ENCODE measurements at places on chromosomes 12 and 14.

- DNase-seq = no peak
These were observed 568.7 kb downstream of the RPS29 start for GRCh38 chr14:49017447-49017846.

DNA sequence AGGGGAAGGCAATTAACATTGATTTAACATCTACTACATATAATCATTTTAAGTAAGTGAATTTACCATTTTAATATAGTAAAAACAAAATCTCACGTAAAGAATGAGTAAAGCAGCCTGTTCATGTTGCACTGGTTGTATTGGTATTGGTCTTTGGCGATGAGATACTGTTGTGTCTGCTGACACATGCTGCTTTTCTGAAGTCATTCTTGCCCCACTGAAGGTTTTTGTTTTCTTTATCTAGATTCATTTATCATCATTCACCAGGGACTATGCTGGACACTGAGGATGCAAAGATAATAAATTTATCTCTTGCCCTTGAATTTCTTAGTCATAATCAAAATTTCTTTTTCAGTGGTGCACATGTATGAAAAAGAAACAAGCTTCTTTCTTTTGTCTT lies 246.2 kb upstream of the NPAS3 start:
- DNase-seq = no peak

- no peak for DNase-seq
These were observed 3.3 kb upstream of the NTF3 start for GRCh38 chr12:5428332-5429221.

GRCh38 chr14:27587103-27587502 lies 989.3 kb upstream of the NOVA1 start:
- DNase-seq = no peak

- no peak for DNase-seq
These were observed 1.4 kb upstream of the HSP90AA1 start for GRCh38 chr14:102088012-102088792.

- DNase-seq = no peak
These were observed 5.5 kb upstream of the KRT8 start for GRCh38 chr12:52910248-52910883.

DNA sequence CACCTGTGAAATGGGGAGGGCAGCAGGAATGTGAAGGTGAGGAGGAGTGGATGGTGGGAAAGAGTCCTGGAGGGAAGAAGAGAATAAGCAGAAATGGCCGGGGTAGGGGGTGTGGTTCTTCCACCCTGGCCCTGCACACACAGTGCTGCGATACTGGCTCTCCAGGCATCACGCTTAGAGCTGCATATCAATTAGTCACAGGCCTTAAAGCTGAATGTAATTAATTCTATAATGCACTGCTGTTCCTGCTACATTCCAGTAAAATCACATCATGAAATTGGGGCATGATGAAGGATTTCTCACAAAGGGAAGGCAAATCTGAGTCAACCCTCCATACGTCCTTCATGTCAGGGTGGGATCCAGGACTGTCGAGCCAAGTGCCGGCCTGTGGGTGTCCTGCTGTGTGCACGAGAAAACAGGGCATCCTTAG lies 566.1 kb downstream of the BCL11B start:
- no peak for DNase-seq

DNA sequence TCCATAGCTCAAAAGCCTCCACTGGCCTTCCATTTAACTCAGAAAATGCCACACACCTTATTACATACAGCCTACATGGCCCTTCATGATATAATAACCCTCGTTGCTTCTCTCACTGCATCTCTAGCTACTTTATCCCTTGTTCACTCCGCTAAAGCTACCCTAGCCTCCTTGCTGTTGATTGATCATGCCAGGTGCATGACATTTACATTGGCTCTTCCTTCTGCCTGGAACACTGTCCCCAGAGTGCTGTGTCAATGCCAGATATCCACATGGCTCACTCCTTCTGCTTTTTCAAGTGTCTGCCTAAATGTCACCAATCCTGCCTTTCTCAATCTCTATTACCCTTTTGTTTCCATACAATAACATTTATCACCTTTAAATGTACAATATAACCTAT lies 58.3 kb downstream of the CAND1 start:
- no peak for DNase-seq

GRCh38 chr14:76034566-76034965 lies 49.0 kb downstream of the IFT43 start:
- DNase-seq = no peak

DNA sequence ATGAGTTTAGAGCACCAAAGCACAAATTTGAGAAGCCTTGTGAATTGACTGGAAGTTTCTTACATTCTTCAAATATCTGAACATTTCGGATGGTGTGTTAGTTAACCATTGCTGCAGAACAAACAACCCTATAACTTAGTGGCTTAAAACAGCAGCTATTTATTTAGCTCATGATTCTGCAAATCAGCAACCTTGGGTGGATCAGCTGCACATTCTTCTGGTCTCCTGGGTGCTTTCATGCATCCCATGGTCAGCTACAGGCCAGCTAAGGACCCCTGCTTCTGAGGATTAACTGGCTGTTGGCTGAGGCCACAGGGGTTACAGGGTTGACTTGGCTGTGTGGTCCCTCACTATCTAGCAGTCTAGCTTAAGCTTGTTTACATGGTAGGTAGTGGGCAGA lies 114.0 kb upstream of the HIF1A start:
- DNase-seq = no peak

GRCh38 chr12:84913129-84913515 lies 523 bp upstream of the SLC6A15 start:
- no peak for DNase-seq

DNA sequence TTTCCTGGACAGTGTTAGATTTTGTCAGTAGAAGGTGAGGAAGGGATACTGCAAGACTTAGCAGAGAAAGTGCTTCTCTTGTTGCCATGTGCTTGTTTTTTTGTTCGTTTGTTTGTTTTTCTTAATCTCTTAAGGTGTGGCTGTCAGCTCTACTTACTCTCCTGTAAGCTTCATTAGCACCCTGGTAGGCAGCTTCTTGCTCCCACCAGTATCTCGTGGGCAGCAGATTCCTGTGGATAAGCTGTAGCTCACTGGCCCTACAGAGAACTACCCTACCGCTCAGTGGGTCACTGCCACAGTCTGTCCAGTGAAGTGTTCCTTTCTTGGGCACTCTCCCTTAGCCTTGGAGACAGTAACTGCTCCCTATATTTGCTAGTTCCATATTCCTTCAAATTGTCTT lies 30.1 kb downstream of the VRK1 start:
- no peak for DNase-seq

- no peak for DNase-seq
These were observed 233.2 kb upstream of the BTG1 start for GRCh38 chr12:92378682-92379479.

DNA sequence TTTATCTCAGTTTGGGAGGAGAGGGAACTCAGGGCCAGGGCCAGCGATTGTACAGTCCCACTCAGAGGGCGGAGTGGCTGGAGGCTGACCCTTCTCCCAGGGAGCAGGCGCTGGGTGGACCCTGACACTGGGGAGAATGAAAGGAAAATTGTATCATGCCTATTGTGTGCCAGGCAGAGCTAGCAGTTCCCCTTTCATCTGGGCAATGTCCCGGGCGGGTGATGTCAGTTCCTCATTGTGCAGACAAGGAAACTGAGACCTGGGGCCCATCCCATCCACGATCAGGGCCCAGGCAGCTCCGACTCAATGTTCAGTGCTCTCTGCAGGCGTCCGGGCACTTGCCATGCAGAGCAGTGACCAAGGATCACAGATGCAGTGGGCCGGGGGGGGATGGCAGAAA lies 101.9 kb upstream of the RTL1 start:
- no peak for DNase-seq

GRCh38 chr14:87045246-87045645 lies 947.7 kb downstream of the GALC start:
- DNase-seq = no peak

- no peak for DNase-seq
These were observed 218.6 kb upstream of the FOXN3 start for GRCh38 chr14:89635615-89636014.

DNA sequence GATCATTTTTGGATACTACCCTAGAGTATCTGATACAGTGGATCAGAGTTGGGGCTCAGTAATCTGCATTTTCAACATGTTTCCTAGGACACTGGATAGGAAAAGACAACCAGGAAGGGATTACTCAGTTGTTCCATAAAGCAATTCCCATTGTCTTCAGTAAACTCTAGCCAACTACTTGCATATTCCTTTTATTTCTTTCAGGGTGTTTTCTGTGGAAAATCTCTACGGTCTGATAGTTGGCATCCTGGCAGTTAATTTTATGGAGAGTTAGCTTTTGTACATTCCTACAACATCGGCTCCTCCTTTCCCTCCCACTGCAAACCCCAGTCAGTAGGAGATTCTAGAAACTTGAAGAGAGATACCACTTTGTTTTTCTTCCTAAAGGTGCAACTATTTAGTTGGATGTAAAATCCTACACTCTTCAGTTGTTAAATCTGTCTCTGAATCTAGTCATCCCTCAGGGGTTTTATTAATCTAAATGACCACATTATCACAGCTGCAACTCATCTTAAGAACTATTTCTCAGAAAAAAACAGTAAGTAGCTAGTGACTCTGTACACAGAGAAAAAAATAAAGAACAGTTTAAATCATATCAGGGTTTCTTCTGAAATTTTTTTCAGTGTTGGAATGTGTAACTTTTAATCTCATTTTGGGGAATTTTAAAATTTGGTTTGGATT lies 103.9 kb downstream of the PDE3A start:
- no peak for DNase-seq

- DNase-seq = no peak
These were observed 75.4 kb downstream of the WDR20 start for GRCh38 chr14:102215071-102215470.

- no peak for DNase-seq
These were observed 113.5 kb downstream of the C12orf75 start for GRCh38 chr12:105443802-105444652.

GRCh38 chr14:76844223-76844622 lies 18.0 kb downstream of the LRRC74A start:
- DNase-seq = peak; percentile 16

GRCh38 chr14:22474730-22475351 lies 114.2 kb downstream of the DAD1 start:
- DNase-seq = no peak

GRCh38 chr12:42346403-42347002 lies 20.5 kb downstream of the PPHLN1 start:
- no peak for DNase-seq

GRCh38 chr14:77593501-77593961 lies 22.9 kb downstream of the SPTLC2 start:
- DNase-seq = no peak

GRCh38 chr12:75208856-75209811 lies 505 bp downstream of the KCNC2 start:
- DNase-seq = no peak

GRCh38 chr12:84198294-84198946 lies 714.2 kb downstream of the SLC6A15 start:
- DNase-seq = no peak

- no peak for DNase-seq
These were observed 79.4 kb downstream of the C12orf75 start for GRCh38 chr12:105409801-105410471.

GRCh38 chr12:10717410-10717809 lies 5.7 kb downstream of the YBX3 start:
- DNase-seq = no peak

- no peak for DNase-seq
These were observed 54.9 kb downstream of the TRMT5 start for GRCh38 chr14:60926002-60926401.

- no peak for DNase-seq
These were observed 186.6 kb upstream of the PLEKHG7 start for GRCh38 chr12:92516277-92516600.

- DNase-seq = no peak
These were observed 11.2 kb upstream of the DYNC1H1 start for GRCh38 chr14:101953151-101953550.

- no peak for DNase-seq
These were observed 3.3 kb downstream of the ERP27 start for GRCh38 chr12:14935031-14935430.

DNA sequence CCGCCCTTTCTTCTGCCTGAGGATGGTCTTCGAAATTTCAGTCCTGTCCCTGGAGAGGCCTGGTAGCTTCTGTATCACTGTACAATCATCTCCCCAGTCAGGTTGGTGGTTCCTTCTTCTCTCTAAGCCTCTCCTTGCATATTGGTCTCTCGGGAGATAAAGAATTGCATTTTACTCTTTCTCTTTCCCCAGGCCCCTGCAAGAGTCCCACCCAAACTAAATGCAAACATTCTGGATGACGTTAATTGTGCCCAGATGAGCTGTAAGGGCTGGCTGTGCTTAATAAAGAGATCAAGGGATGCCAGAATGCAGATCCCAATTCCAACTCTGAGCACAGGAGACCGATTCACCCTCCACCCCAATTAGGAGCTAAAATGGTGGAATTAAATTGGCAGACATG lies 835.4 kb upstream of the TMEM132C start:
- DNase-seq = no peak

DNA sequence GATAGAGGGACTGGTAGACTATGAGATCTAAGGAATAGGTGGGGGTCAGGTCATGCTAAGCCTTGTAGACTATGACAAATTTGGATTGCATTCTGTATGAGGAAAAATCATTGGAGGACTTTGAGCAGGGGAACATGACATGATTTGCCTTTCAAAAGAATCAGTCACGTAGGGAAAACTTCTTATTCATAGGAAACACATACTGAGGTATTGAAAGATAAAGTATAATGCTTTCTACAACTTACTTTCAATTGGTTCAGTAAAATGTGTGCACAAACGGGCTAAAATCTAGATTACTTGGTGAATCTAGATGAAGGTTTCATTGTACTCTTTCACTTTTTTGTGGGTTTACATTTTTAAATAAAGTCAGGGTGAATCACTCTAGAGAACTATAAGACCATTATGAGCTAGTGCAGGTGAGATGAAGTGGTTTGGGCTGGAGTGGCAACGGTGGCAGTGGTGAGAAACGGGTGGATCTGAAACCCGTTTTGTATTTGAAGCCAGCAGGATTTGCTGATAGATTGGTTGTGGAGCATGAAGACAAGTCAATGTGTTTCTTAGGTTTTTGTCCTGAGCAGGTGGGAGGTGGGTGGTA lies 6.7 kb downstream of the BBS10 start:
- no peak for DNase-seq

GRCh38 chr14:90582166-90582565 lies 185.3 kb downstream of the CALM1 start:
- no peak for DNase-seq

DNA sequence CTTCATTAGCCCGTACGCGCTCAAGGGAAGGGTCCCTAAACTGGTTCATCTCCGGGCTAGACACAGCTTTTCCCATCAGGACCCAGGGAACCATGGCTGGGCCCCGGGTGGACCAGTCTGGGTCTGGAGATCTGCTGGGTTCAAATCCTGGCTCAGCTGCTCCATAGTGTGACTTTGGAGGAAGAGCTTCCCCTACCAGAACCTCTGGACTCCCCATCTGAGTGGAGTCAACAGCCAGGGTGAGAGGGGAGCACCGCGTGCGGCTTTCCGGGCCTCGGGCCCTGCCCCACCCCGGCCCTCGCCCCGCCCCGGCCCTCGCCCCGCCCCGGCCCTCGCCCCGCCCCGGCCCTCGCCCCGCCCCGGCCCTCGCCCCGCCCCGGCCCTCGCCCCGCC lies 41.2 kb downstream of the BEGAIN start:
- DNase-seq = peak; percentile 18

All from T-helper 17 cell (primary cell).